ENCODE measurements at places on chromosomes 3 and 15.

- DNase-seq = no peak
These were observed 148.9 kb upstream of the GBE1 start for GRCh38 chr3:81910244-81910852.

GRCh38 chr3:69012100-69012799, 1.2 kb downstream of the EOGT start:
- DNase-seq = no peak

DNA sequence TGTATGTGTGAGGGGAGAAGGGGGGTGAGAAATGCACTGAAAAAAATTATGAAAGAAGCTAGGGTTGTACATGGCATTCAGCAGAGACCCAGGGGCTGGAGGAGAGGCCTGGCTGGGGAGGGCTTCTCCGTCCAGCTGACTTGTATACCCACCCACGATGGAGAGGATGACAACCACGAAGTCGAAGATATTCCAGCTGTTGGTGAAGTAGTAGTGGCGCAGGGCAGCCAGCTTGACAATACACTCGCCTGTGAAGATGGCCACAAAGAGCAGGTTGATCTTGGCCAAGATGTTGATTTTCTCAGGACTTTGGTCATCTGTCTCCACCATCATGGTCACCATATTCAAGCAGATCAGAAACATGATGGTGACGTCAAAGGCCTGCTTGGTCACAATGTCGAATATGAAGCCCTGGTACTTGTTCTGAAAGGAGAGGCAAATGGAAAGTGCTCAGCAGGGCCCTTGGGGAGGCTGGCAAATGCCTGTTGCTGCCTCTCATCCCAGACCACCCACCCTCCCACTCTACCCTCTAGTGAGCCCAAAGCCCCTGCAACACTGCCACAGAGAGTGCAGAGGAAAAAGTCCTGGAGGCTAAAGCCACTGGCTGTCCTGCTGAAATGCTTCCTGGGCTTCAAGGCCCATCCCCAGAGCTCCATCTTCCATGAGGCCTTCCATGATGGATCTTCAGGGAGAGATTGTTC, 58.1 kb downstream of the EXOG start:
- no peak for DNase-seq

GRCh38 chr15:51049081-51049480, 45.6 kb downstream of the TNFAIP8L3 start:
- no peak for DNase-seq

DNA sequence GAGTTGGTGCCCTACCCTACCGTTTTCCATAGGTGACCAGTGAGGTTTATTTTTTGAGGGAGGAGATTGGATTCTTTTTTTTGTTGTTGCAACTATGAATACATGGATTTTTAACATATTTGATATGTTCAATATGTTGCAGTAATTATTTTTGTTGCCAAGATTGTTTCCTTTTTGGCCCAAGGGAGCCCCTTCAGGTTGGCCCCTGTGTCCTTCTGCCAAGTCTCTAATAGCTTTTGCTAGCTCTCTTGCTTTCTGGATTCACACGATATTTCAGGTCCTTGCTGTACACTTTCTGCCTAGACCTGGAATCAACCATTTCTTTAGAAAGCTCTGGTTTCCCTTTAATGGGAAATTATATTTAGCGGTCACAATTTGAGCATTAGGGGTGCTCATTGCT, 22.7 kb upstream of the SLC28A1 start:
- DNase-seq = no peak

DNA sequence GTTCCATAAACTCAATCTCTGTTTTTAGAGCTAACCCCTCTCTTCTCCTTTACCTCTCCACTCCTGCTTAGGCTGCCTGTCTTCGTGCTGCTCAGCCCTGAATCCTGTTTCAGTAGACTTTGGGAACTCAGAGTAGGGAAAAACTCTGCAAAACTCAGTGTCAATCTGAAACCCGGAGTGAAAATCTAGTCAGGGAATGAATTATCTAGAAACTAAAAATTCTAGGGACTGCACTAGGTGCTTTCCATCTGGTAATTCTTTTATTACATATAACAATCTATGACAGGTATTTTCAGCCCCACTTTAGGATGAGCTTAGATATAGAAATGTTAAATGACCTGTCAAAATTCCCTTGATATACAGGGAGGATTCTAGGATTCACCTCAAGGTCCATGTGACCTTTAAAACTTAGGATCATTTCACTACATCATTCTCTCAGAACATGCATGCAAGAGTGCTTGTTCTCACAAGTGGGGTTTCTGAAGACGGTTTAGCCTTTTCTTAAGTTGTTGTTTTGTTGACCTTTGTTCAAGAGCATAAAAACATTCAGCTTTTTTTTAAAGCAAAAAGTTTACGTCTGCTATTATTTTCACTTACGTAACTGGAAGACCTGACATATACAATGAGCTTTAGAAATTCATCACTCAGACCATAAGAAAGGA, 108.2 kb upstream of the MBNL1 start:
- DNase-seq = no peak

- no peak for DNase-seq
These were observed 70.7 kb upstream of the NEDD4 start for GRCh38 chr15:56064152-56064551.

DNA sequence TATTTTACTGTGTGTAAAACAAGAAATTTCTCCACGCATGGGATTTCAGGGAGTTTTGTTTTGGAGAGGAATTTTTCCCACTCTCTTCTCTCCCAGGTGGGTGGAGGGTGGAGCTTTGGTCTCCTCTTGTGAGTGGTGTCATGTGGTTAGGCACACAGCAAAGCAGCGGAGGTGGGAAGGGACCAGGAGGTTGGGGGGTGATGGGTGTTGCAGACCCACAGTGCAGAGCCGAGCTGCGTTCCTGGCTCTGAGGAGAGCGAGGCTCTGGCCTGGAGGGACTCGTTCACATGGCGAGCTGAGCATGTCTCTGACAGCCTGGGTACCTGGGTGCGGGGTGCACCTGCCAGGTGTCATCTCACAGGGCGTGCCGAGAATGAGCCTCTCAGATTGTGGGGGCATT, 87.8 kb downstream of the RYR3 start:
- DNase-seq = no peak

DNA sequence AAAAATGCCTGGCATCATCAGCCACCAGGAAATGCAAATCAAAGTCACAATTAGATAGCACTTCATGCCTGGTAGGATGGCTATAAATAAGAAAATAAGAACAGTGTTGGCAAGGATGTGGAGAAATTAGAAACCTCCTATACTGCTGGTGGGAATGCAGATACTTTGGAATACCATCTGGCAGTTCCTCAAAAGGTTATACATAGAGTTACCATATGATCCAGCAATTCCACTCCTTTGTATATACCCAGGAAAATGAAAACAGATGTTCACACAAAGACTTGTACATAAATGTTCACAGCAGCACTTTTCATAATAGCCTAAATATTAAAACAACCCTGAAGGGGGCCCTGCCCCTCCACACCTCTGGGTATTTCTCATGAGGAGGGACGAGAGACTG, 13.7 kb downstream of the ACSBG1 start:
- DNase-seq = no peak

GRCh38 chr3:123352134-123352554, 96.7 kb downstream of the ADCY5 start:
- DNase-seq = no peak

GRCh38 chr3:46019707-46020106, 7.6 kb downstream of the XCR1 start:
- no peak for DNase-seq

GRCh38 chr3:88149101-88149508, 654 bp upstream of the C3orf38 start:
- DNase-seq = peak; percentile 4

DNA sequence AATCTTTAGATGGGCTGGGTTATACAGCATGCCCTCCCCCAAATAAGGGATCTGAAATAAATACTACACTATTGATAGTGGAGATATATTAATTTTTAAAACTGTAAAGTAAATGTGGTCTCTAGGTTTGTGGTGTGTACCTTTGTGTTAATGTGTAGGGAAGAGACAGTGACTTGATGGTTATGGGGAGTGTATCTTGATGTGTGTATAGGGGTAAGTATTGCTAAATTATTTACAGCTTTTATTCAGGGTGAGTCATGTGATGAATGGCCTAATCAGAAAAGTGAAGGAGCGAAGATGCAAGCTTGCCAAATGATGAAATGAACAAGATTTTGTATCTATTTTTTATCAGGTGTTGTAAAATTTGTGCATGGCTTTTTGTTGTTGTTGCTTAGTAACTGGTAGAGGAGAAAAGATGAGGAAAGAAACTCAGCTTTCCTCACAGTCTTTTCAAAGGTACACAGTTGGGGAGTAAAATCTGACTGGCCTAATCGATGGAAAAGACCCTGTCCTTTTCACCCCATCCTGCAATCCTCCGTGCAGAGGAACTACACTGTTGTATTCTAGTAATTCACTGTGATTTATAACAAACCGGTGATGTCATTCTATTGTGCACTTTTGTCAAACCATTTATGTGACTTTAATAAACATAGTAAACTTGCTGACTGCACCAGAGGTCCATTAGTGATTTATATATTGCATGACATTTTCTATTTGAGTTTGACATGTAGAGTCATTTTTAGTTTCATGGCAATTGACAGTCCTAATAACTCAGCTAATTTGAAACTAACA, 17.7 kb downstream of the FEM1B start:
- DNase-seq = no peak

DNA sequence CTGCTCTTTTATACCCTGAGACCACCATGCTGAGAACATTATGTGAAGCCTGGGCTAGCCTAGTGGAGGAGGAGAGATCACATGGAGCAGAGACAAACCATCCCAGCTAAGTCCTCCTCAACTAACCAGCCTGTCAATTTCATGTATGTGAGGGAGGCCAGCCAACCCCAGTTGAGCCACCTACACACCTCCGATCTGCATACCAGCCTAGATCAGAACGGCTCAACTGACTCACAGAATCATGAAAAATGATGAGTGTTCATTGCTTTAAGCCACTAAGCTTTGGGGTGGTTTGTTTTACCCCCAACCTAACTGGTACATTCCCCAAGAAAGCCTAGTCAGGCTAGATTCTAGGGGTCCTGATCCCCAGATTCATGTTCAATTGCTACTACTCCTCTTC, 19.4 kb upstream of the CA12 start:
- no peak for DNase-seq

DNA sequence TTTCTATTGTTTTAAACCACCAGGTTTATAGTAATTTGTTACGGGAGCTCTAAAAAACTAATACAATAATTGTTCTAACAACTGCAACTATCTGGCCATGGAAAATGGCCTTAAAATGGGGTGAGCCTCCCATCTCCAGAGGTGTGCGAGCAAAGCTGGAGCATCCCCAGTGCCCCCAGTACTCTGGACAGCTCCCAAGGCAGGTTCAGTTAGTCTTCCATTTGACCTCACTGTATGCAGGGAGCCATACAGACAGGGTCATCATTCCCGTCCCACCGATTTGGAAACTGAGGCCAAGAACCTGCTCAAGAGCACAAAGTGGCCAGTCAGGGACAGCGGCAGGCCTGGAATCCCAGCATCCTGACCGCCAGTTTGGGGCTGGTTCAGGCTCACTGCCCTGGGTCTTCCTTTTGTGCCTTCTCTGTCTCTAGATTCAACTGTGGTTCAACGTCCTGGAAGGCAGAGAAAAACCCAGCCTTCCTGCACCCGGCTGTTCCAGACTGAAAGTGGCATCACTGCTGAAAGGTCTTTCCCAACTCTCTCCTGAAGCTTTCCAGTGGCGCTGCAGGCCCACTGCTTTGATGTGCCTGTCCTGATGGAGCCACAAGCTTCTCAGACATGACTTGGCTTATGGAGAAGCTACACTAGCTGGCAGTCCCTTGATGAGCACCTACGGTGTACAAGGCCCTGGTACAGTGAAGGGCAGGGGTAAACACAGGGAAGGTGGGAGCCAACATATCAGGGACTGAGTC, 76.6 kb upstream of the LINGO1 start:
- DNase-seq = no peak

Measured in DMS79 (cell line).